ENCODE measurements at places on chromosomes 7 and 10. TPM values are rescaled to one million over a fixed set of nuclear protein-coding genes. Genes with fewer than 3 reads are reported as not detected.

DNA sequence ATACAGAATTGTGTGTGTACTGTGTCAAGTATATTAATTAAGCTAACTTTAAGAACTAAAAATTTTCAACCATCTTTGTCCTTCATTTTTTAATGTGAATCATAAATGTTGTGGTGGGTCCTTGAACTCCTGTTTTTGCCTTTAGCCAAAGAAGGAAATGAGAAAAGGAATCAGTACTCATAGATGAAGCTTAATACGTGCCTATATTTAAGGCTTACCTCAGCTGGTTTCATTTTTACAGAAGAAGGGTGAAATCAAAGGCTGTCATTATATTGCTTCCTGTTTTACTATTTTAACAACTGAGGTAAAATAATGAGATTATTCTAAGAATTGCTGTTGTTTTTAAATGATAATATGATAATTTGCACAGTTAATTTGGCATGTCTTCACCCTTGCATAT is 6.3 kb upstream of the SNX13 start:
- no peak for DNase-seq

DNA sequence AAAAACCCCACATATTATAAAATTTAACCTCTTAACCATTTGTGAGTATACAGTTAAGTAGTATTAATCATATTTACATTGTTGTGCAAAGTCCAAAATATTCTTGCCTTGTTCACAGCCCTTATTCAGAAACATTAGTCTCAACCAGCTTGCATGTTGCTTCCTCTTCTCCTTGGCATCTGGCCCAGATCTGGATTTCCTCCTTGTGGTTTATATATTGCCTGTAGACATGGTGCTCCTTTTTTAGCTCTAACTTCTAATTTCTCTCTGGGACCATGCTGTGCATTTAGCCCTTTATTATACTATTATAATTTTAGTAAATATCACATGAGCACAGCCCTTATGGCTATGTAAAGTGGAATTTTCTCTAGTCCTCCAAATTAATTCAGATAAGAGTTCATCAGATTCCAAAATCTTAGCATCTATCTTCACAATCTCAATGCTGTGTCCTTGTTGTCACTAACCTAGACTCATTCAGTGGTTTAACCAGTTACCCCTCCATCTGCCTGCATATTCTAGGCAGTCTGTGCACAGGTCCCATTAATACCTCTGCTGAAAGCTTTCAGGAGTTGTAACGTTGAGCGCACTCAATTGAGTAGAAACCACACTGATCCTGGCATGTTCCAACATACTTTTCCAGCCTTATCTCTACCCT is 7.9 kb downstream of the CPED1 start:
- DNase-seq, result no peak

The CHRM2 gene
- total RNA-seq, result not detected

The FAM25G gene
- total RNA-seq, result not detected

The SNX13 gene
- total RNA-seq, result 53.3 TPM

DNA sequence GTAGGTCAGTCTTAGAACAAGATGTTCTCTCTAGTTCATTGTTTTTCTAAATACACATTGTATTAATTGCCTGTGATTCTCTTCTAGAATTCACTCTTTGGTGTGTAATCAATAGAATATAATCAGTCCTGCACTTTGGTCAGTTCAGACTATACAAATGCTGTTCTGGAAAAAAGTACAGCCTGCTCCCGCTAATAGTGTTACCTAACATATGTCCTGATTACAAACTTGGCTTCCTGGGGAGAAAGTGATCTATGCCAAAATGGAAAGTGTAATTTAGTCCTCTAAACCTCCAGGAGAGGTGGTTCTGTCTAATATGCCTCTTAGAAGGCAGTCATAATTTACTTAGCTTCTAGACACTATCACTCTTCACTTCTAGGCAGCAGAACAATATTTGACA is 215.5 kb downstream of the SEMA3D start:
- DNase-seq, result no peak

DNA sequence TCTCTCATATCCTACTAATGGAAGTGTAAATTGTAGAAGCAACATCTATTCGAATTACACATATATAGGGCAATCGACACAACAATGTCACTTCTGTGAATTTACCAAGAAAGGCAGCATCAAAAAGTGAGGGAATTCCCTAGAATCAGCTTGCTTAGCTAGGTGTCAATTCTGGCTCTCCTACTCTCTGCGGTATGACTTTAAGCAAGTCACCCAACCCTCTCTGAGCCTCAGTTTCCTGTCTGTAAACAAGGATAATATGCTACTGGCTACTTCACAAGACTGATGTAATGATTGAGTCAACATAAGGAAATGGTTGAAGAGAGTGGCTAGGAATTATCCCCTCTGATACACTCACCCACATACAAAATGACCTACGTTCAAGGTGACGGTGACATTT is 19.4 kb downstream of the CCDC6 start:
- no peak for DNase-seq

The ATOH7 gene
- not detected for total RNA-seq

The ECD gene
- 36.6 TPM for total RNA-seq

GRCh38 chr7:120639884-120640283 is 218.1 kb downstream of the TSPAN12 start:
- no peak for DNase-seq

GRCh38 chr7:87878208-87878735 is 2.0 kb downstream of the DBF4 start:
- no peak for DNase-seq

The SPDYE2B gene
- not detected for total RNA-seq

The DENND2A gene
- 0.09 TPM for total RNA-seq

The CADPS2 gene
- 17.2 TPM for total RNA-seq

- DNase-seq, result no peak
Observed at GRCh38 chr10:49837051-49837478, 74.9 kb upstream of the OGDHL start.

The PILRA gene
- total RNA-seq, result 0.40 TPM

- no peak for DNase-seq
Observed at GRCh38 chr7:142313528-142313927, 55.7 kb upstream of the PRSS58 start.

DNA sequence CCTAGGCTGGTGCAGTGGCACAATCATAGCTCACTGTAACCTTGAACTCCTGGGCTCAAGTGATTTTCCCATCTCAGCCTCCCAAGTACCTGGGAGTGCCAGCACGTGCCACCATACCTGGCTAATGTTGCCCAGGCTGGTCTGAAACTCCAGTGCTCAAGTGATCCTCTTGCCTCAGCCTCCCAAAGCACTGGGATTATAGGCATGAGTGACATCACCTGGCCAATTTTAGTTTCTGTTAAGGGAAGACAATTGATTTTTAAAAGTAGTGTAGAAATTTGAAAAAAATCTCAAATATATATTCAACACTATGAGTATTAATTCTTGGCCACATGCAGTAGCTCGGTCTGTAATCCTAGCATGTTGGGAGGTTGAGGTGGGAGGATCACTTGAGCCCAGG is 121.9 kb upstream of the RHEB start:
- DNase-seq, result no peak

- no peak for DNase-seq
Observed at GRCh38 chr7:33143996-33144718, 14.8 kb downstream of the BBS9 start.

DNA sequence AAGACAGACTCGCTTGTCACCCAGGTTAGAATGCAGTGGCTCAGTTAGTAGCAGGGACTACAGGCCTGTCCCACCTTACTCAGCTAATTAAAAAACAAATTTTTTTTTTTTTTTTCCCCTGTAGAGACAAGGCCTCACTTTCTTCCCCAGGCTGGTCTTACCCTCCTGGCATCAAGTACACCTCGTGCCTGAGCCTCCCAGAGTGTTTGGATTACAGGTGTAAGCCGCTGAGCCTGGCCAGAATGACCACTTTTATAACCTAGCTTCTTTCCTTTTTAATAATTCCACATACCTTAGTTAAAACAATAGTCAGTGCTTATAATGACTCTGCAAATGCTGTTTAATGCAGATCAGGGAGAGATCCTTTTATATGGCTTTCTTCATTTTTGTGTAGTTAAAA is 31.3 kb downstream of the RSBN1L start:
- DNase-seq, result no peak

- DNase-seq, result no peak
Observed at GRCh38 chr7:122438006-122438405, 133.5 kb upstream of the FEZF1 start.

The FAM185A gene
- 7.4 TPM for total RNA-seq

DNA sequence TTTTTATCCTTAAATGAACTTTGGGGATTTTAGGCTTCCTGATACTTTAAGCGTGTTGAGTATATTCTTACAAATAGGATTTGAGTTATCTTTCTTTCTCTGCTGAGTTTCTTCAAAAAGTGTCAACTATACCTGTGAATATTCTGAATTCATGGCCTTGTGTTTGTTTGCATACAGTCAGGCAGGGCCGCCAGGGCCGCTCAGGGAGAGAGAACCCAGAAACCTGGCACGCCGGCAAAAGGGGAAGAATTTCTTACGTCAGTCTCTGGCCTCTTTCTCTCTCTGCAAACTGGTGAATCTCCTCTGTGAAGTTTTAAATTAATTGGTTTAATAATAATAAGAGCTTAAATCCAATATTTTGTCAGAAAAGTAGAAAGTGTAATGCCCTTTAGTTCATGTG is 29.3 kb upstream of the BNIP3 start:
- no peak for DNase-seq

The FXYD4 gene
- 0.50 TPM for total RNA-seq

The GBX1 gene
- not detected for total RNA-seq

GRCh38 chr10:5890452-5890915 is 441 bp downstream of the FBH1 start:
- no peak for DNase-seq

The IRF5 gene
- total RNA-seq, result 6.5 TPM

The GRID2IP gene
- not detected for total RNA-seq

DNA sequence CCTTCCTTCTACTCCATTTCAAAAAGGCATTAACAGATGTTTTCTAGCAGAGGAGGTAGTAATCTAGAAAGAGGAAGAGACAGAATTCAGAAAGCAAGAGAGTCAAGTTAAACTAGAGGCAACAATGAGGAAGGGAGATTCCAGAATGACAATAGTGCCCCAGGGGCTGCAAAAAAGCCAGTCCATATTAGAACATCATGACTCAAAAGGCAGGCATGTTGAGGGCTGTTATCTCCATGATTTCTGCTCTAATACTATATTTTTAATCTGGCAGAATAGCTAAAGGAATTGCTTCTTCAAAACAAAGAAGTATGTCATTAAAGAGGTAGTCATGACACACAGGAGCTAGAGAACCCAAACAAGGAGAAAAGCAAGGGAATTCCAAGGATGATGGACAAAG is 599.6 kb downstream of the INHBA start:
- no peak for DNase-seq

DNA sequence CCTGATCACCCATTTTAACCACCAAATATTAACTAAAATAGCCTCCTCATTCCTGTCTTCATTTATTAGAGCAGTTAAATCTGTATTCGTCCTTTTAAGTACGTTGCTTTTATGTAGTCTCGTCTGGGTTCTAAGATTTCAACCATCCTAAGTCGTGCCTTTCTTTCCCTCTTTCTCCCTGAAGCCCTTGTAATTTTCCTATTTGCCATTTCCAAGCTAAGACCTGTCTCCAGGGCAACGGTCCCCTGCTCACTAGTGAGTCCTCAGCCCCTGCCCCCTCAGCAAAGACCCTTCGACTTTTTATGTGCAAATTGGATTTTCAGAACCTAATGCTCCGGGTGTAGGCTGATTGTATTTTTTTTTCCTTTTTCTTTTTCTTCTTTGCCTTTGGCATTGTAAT is 16.1 kb upstream of the MEST start:
- DNase-seq, result no peak

GRCh38 chr7:32574626-32575025 is 79.3 kb downstream of the AVL9 start:
- DNase-seq, result no peak

The SH3PXD2A gene
- total RNA-seq, result 0.82 TPM

The MRLN gene
- not detected for total RNA-seq

DNA sequence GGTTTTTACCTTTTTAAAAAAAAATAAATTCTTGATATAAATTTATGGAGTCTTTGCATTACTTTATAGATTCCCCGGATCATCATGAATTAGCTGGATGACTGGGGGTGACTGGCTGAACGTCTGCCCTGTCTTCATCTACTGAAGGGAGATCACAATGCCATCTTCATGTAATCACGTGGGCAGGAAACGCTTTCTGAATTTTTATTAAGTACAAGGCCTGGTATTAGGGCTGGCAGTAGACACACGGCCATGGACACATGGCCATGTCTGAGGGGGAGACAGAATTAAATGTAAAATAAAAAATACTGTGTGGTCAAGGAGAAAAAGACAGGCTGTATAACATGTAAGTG is 111.2 kb downstream of the VIPR2 start:
- no peak for DNase-seq

DNA sequence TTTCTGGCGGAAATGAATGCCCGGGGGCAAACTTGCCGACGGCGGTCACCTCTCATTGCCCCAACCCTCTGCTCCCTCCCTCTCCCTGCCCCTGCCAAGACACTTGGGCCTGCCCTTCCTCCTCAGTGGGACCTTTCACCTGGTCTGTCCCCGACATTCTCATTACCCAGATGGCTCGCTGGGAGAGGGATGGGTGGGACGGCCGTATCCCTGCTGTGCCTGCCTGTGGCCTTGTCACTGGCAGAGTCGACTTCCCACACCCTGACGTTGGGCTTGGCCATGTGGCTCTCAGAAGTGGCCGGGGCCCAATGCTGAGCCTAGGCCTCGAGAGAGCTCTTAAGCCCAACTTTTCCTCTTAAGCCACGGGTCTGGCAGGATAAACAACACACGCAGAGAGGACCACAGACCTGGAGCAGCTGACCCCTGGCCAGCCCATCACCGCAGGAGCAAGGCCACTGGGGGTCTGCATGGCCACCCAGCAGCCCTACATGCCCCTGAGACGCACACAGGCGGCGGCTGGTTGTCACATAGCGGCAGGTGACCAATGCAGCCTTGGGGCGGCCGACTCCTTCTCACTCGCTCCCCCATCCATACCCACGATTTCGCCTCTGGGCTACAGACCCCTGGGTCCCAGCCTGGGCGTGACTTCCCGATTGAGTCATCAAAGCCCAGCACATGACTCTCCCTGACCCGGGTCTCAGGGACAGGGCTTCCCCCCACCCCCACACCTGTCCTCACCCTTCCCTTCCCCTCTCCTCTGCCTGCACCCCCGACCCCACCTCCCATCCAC is 40.1 kb downstream of the SLC29A4 start:
- no peak for DNase-seq

DNA sequence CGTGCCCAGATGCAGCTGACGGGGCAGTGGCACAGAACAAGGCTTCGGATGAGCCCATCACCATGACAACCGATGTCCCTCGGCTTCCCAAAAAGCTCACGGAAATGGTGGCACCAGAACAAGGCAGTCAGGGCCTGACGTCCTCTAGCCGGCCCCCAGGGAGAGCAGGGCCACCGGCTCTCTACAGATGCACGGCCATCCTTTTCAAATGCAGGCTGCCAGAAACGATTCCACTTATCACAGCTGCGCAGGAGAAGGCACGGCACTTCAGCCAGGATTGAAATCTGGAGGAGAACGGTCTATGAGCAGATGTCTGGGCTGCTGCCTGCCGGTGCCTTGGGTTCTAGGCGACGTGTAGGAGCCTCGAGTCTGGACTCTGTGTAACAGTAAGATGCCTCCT is 223.8 kb downstream of the ZMYND11 start:
- DNase-seq, result no peak

The NCF1 gene
- not detected for total RNA-seq

- no peak for DNase-seq
Observed at GRCh38 chr7:42877862-42878261, 34.0 kb downstream of the C7orf25 start.
